SK-N-SH treated with all-trans-retinoic acid at 6 μM for 48 hours (cell line): ENCODE measurements at places on chromosomes 6 and 20.

- no peak for ATAC-seq
Measured at GRCh38 chr20:45589725-45590124, 10.6 kb upstream of the WFDC8 start.

GRCh38 chr6:13763740-13764381, 50.5 kb downstream of the MCUR1 start:
- ATAC-seq: no peak

GRCh38 chr6:109772883-109773431, 81.9 kb downstream of the FIG4 start:
- peak; percentile 22; the same call in 1 of the 3 replicates for ATAC-seq

DNA sequence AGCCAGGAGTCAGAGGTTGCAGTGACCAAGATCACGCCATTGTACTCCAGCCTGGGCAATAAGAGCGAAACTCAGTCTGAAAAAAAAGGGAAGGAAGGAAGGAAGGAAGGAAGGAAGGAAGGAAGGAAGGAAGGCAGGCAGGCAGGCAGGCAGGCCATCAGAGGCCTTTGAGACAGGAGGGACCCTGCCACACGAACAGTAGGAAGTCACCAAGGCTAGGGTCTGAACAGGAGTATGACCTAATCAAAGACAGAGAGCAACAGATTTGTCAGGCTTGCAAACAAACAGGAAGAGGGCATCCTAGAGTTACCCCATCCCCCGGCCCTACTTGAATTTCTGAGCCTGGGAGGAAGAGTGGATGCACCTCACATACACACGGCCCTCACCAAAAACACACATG, 67.1 kb downstream of the FGD2 start:
- ATAC-seq: no peak

DNA sequence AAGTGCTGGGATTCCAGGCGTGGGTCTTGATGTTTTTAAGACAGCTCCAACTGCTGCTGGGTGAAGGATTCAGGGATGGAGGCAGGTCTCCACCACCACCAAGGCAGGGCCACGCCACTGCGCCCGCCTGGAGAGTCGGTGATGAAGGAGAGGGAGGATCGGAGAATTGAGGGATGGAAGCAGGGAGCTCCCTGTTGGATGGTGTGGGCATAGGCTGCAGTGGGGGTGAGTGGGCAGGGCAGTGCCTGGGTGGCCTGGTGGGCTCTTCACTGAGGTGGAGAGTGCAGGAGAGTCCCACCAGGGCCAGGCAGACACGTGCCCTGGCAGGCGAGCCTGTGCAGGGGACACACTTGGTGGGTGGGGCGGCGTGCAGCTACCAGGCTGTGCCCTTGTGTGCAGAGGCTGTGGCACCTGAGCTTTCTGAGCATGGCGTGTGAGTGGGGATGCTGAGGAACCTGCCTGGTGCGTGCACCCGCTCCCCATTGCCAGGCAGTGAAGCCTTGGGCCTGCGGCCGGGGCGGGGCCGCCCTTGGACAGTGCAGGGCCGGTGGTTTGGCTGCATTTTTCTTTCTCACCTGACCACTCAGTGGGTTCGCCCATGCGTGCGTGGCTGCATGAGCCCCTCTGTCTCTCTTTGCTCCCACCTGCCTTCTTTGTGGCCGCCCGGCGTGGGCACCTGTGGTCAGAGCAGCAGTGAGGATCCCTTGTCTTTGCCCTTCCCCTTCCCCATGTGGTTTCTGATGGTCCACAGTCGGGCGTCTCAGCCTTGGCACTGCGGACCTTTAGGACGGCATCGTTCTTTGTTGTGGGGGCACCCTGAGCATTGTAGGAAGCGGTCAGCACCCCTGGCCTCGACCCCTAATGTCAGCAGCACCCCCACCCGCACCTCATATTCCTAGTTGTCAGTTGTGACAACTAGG, 11.3 kb downstream of the RBM38 start:
- no peak for ATAC-seq

GRCh38 chr6:46690911-46691451, 3.3 kb downstream of the TDRD6 start:
- ATAC-seq: no peak

- ATAC-seq: peak; percentile 62; the same call in 2 of the 3 replicates
Measured at GRCh38 chr20:52972965-52973819, 1.0 kb downstream of the TSHZ2 start.

DNA sequence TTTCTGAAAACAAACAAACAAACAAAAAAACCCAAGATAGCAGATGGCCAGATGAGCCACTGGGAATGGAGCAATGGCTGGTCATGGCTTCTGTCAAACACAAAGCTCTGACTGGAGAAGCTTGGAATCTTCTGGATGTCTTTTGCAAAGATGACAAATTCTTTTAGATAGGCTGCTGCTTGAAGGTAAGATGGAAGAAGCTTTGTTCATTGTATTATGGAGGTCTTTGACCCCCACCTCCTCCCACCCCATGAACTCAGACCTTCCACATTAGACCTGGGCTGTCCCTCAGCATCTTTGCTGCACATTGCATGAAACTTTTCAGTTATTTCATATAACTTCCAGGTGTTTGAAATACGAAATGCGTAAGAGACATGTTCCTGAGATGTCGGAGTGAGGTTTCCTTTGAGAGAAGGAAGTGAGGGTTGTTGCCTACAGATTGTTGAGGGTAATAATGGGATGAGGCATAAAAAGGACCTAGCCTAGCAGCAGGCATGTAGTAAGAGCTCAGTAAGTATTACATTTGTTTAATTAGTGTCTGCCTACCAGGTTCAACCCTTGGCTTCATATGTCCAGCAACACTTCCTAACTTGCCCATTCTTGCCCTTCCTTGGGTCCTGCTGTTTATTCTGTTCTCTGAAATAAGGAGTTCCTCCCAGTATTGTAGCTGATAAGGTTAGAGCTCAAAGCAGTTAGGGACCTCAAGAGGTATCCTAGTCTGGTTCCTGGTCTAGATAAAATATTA, 51.4 kb upstream of the IER3 start:
- ATAC-seq: no peak
